Renal pelvis (tissue), 12 donors: ENCODE measurements at places on chromosomes 16 and 17. TPM values are rescaled to one million over a fixed set of nuclear protein-coding genes. Genes with fewer than 3 reads are reported as not detected.
A peak's percentile ranks its signal among the peaks of the same experiment; 100 is the strongest.

- DNase-seq = no peak
Measured at GRCh38 chr17:3710951-3711383, 12.7 kb upstream of the HASPIN start.

DNA sequence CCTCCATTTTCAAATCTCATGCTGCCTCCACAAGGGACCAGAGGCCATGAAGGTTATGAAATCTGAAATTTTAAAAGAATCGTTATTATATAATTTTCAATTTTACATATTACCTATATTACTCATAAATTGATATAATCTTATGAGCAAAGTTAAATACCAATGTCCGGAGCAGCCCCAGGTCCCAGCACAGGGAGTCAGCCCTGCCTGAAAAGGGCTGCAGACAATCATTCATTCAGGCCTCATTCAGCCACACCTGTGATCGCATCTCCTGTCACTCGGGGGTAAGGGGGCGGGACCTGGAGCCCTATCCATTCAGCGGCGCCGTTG, 172.5 kb downstream of the AHSP start:
- DNase-seq = no peak

GRCh38 chr16:77594799-77595596, 127.3 kb upstream of the NUDT7 start:
- DNase-seq = peak; percentile 55

GRCh38 chr17:14772776-14773175, 471.9 kb downstream of the HS3ST3B1 start:
- no peak for DNase-seq

DNA sequence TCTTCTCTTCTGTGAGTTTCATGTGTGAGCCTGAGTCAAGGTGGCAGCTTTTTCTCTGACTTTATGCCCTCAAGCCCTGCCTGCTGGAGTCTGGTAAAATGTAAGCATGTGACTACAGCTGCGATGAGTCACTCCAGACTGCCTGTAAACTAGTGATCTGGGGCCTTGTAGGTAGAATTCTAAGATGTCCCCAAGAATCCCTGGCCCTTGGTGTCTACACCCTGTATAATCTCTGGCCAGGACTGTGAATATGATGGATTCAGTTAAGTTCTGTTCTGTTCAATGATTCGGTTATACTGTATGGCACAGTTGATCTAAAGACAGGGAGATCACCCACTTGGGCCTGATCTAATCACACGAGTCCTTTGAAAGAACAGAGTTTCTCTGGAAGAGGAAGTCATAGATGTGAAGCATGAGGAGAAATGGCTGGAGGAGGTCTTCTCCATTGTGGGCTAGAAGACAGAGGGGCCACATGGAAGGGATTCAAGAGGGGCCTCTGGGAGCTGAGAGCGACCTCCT, 29.8 kb downstream of the PRSS54 start:
- no peak for DNase-seq

- no peak for DNase-seq
Measured at GRCh38 chr17:58315750-58316149, 12.8 kb downstream of the TSPOAP1 start.

DNA sequence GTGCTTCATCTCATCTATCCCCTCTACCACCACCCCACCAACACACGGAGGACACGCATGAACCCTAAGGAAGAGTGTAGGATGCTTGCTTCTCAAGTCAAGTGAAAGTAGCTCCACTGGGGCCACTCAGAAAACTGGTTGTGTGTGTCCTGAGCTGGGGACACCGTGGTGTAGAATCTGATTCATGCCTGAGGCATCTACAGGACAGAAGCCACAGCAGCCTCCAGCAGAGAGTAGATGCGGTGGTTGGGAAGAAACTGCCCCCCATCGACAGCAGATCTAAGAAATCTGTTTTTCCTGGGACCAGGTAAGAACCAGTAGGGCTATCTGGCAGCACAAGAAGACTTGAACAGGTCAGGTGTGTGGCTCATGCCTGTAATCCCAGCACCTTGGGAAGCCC, 51.9 kb upstream of the HLF start:
- DNase-seq = no peak

DNA sequence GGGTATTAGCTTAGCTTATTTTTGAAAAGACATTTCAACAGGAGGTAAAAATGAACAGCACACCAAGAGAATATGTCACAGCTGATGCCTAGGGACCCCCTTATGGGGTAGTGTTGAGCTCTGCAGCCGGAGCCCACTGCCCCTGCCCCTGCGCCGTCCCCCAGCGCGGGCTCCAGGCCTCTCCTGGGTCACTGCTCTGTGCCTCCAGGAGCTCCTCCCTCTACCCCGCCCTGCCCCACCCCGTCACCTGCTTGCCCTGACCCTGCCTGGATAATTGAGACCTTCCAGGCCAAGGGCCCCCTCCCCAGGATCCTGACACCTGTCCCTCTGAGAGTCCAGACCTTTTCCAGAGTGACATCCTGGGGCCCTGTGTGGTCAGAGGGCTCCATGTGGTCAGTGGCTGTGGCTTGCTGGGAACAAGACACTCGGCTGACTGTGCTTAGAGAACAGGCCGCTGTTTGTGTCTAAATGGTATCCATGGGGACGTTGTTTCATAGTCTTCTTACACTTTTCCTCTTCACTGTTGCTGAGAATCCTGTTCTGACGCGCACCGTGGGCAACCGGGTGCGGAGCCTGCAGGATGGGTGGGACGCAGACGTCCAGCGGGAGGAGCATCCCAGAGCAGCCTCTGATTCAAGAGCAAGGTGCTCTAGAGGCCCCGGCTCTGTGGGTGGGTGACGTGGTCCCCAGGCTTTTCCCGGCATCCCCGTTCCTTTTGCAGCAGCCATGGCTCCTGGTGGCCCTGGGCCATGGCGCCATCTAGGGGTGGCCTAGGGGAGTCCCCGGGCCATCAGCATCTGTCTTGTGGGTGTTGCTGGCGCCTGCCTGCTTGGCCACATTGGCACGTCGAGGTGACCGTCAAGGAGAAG, 20.0 kb upstream of the WFIKKN1 start:
- no peak for DNase-seq

DNA sequence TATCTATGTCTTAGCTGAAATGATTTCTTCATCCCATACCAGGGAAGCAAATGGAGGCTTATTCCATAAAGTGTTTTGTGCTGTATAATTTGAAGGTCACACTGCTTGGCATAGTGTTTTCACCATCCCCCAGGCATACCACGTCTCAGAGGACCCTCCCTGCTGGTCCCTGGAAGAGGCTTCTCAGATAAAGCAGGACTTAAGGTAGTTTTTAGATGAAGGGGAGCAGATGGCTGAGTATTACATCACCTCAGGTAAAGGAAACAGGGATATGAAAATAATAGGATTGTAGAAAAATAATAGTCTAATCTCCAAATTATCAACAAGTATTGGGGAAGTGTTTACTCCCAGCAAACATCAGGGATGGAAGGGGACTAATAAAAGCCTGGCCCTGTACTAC, 7.3 kb upstream of the SMG1 start:
- DNase-seq = no peak

KRTAP4-6 gene
- polyA plus RNA-seq = not detected

DNA sequence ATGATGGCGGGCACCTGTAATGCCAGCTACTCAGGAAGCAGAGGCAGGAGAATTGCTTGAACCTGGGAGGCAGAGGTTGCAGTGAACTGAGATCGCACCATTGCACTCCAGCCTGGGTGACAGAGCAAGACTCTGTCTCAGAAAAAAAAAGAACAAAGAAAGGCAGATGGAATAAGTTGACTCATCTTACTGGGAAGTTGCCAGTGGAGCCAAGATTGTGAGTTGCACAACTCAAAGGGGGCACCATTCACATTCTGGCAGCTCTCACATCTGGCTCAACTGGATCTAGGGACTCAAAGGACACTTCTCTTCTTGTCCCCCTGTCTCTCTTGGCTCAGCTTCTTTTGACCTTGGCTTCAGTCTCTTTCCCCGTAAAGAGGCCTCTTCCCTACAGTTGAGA, 53.7 kb upstream of the ETV4 start:
- no peak for DNase-seq

DNA sequence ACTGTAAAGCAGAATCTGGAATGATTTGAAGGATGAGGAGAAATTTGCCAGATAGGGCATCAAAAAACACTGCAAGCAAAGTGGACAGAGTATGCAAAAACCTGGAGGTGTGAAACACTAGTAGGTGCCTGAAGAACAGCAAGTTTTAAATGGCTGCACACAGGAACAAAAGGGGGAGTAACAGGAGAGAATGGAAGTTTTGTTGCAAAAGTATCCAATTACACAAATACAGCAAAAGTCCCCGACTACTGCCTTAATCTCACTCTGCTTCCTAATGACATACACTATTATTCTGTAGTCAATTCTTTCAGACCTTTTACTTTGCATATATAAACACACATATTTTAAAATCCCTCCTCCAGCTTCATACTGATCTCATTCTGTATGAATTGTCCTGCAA, 1.5 kb downstream of the HEATR6 start:
- peak; percentile 9 for DNase-seq

HEXIM2 gene
- polyA plus RNA-seq = 18.6 TPM

SNAI3 gene
- 1.4 TPM for polyA plus RNA-seq

NHERF1 gene
- polyA plus RNA-seq = 194 TPM

- no peak for DNase-seq
Measured at GRCh38 chr17:8159032-8159400, 3.7 kb downstream of the VAMP2 start.

- no peak for DNase-seq
Measured at GRCh38 chr17:58317421-58318064, 11.1 kb downstream of the TSPOAP1 start.

TEX19 gene
- polyA plus RNA-seq = not detected

- no peak for DNase-seq
Measured at GRCh38 chr17:44022246-44022645, 7.5 kb upstream of the TMEM101 start.

DNA sequence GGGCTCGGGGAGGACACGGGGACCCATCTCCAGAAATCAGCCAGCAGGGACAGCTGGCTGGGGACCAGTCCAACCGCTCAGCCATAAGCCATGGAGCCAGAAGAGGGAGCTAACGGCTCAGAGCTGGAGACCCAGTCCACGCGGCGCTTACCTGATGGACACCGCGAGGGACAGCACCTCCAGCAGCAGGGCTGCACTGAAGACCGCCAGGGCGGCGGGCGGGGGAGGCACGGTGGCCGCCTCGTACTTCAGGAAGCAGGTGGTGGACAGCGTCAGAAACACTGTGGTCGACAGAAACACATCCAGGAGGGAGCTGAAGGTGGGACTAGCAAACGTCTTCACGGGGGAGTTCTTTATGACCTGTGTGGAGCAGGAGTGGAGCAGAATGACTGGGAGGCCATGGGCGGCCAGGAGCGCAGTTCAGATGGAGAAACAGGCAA, 102.6 kb upstream of the CREBBP start:
- peak; percentile 78 for DNase-seq

- DNase-seq = peak; percentile 43
Measured at GRCh38 chr17:58487589-58488427, at the start of gene HSF5. HSF5 (minus strand) TSS chr17:58488408; CDS start chr17:58488274, 134 bp downstream.

DNA sequence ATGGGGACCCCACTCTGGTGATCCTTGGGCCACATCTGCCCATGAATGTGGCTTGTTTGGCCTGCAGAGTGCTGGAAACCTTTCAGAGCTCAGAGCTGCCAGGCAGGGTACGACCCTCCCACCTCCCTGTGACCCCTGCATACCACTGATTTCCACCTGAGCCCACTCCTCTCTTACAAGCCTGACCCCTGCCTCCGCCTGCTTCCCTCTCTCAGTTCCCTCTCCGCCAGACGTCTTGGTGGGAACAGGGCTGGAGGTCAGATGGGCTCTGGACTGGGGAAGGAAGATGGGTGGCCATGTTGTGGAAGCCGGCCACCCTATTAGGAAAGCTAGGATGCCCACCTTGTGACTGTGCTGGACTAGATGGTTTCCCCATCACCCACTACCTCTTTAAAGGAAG, 185.1 kb downstream of the KATNIP start:
- DNase-seq = no peak

GRCh38 chr16:81469710-81470535, 25.3 kb downstream of the CMIP start:
- no peak for DNase-seq

- DNase-seq = peak; percentile 58
Measured at GRCh38 chr16:9836118-9836736, 346.0 kb downstream of the GRIN2A start.

TXNDC17 gene
- 94.0 TPM for polyA plus RNA-seq
